ENCODE measurements at places on chromosomes 2 and 18.

DNA sequence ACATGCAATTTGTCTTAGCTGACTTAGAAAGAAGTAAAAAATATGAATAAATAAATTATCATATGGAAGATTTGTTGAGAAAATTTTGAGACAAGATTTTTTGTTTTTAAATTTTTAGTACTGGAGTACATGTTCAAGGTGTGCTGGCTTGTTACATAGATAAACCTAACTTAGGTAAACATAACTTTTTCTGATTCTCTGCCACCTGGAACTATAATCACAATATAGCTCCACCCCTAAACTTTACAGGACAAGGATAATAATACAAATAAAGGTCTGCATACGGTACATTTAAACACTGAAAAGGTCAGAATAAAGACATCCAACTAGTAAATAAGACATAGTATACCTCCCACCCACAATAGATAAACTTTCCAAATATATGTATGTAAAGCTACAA, 330.5 kb downstream of the LRRTM4 start:
- no peak for DNase-seq

DNA sequence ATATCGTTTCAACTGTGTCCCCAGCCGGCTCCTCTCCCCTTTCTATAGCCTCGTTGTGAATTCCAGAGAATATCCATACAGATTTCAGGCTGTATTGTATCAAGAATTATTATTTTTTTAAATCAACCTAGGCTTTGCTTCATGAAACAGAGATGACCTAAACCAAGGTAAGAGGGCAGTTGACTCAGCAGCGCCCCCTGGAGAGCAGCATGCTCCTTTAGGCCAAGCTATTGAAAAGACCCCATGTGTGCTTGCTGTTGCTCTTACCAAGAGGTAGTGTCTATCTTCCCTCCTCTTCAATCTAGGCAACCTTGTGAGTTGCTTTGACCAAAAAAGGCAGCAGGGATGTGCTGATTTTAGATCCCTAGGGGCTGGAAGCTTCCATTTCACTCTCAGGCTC, 426.7 kb upstream of the SMIM21 start:
- DNase-seq, result no peak

GRCh38 chr18:52670896-52671295, 330.9 kb downstream of the DCC start:
- DNase-seq, result no peak

- no peak for DNase-seq
These were observed at the start of gene FRZB for GRCh38 chr2:182866461-182867406. Gene FRZB, minus strand, starts transcription at chr2:182866637. Its CDS starts 85 bp downstream, at chr2:182866552.

DNA sequence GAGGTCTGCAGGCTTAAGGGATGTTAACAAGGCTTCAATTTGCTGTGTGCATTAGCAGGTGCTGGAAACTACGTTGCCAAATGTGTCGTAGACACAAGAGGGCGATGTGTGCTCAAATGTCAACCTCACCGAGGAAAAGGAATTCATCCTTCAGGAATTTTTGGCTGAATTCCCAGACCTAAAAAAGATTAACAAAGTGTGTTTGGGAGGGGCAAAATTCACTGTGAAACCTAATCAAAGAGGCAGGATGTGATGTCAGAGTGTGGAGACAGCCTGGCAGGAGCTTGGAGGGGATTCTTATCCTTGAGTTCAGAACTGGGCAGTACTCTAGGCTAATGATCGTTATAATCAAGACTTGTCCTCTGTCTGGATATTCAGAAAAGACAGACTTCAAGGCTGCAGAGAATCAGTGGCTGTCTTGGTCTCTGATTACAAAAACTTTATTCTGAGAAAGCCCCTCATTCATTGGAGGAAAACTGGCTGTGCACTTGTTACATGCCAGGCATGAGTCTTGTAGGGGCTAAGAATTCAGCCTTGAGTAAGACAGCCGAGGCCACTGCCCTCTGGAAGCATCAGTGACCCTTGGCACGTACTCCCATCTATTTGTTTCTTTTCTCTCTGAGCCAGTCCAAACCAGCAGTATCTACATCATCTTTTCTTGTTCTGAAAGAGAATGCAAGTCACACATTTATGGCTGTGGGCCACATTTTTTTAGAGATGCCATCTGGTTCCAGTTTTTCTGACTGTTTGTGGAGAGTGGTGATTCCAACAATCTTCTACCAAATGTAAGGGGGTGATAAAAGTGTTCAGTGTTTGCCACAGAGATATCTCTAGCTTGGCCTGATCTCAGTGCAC, 18.7 kb upstream of the SCYGR1 start:
- no peak for DNase-seq

- no peak for DNase-seq
These were observed 73.3 kb upstream of the CAPN13 start for GRCh38 chr2:30880516-30880915.

GRCh38 chr2:182548031-182548950, 121.5 kb upstream of the PDE1A start:
- no peak for DNase-seq

GRCh38 chr18:10745219-10745618, 219.4 kb downstream of the NAPG start:
- no peak for DNase-seq

DNA sequence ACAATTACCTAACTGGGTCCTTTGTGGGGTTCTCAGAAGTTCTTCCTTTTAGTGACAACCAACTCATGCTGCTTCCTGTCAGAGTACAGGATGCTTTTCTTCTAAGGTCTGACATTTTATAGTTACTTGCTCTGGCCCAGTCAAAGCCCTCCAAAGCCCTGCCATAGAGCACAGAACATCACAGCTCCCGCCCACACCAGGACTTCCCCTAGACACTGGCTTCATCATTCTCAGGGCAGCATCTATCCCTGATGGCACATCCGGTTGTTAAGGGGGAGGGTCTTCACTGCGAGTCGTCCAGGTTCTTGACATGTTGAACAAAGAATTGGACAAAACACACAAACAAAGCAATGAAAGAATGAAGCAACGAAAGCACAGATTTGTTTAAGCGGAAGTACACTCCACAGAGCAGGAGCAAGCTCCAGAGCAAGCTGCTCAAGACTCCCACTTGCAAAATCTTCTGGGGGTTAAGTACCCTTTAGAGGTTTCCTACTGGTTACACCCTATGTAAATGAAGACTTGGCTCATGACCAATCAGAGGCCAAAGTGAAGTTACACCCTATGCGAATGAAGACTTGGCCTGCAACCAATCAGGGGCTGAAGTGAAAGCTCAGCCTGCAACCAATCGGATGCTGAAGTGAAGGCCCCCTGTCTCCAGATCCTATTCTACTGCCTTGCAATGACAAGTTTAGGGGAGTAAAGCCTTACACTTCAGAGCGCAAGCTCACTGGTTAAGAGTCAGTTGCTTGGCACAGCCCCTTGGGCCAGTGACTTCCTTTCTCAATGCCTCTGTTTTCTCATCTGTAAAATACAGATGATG, 79.0 kb downstream of the HDAC4 start:
- no peak for DNase-seq

GRCh38 chr2:938181-939005, 12.3 kb upstream of the SNTG2 start:
- DNase-seq, result no peak

GRCh38 chr2:233044974-233045605, 12.6 kb downstream of the NEU2 start:
- DNase-seq, result no peak

- DNase-seq, result no peak
These were observed 241.8 kb upstream of the MGAT5 start for GRCh38 chr2:134011936-134012586.

DNA sequence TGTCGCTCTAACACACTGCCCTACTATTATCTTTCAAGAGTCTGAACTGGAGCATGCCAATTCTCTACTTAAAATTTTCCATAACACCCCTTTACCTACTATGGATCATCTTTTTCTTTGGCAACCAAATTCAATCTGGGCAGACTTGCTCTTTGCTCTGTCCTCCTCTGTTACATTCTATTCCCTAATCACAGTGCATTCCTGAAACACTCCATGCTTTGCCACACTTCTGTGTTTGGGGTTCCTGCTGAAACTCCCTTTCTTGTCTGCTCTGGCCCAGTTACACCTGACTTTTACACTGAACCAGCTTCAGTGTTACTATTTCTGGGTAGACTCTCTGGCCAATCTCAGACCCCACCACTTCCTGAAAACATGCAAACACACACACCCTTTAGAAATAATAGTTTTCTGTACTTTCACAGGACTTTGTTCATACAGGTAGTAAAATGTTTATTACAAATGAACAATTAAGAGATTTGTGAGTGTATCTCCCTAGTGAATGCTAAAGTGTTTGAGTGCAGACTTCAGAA, 119.9 kb upstream of the DCC start:
- no peak for DNase-seq

DNA sequence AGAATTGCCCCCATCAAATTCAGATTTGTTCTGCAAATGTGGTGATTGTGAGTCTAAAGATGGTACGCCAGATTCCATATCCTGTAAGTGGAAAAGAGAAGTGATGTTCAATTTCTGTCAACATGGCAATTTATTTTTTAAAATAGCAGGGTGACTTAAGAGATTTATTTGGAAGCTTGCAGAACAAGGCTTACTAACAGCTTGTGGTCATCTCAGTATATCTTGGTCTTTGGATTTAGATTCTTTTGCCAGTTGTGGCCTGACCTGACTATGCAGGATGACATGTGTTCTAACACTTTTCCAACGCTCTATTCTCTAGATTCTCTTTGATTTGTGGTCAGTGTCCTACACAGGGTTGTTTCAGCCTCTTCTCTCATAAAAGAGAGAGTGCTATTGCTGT, 74.4 kb downstream of the MAP3K20 start:
- no peak for DNase-seq

DNA sequence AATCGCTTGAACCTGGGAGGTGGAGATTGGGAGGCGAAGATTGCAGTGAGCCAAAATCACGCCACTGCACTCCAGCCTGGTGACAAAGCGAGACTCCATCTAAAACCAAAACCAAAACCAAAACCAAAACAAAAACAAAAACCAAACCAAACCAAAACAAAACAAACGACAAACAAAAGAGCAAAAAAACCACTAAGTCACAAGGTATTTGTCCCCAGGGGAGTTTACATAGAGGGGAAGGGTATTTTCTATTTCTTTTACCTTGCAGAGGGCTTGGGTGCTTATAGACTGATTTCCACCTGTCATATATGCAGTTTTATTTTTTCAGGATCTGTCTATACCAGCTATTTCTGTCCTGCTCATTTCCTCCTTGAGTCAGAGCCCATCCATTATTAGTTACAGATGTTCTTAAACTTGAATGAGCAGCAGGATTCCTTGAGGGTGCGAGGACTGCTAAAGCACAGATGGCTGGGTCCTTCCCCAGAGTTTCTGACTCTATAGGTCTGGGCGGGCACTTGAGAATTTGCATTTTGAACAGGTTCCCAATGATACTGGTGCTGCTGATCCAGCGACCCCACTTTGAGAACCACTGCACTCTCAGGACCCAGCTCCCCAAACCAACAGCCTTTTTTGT, 102.2 kb upstream of the UXS1 start:
- no peak for DNase-seq

- DNase-seq, result no peak
These were observed 95.6 kb upstream of the KCNH7 start for GRCh38 chr2:162934191-162934590.

DNA sequence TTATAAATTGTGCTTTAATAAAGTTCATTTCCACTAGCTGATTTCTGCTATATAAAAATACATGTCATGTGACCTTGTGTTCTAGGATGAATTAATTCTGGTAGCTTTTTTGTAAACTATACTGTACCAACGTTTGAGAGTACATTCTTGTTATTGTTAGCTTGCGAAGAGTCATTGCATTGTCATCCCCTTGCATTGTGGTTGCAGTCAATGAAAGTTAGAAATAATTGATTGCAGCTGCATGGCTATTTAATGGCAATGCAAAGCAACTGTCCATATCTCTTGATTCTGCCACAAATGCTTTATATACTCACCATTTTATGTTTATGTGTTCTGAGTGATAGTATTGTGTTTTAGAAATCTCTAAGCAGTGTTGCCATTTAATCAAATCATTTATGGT, 91.6 kb downstream of the ZNF407 start:
- DNase-seq, result no peak

- no peak for DNase-seq
These were observed 3.1 kb downstream of the IL36RN start for GRCh38 chr2:113061896-113062770.

- no peak for DNase-seq
These were observed 33.9 kb upstream of the TBC1D8 start for GRCh38 chr2:101185085-101185484.

DNA sequence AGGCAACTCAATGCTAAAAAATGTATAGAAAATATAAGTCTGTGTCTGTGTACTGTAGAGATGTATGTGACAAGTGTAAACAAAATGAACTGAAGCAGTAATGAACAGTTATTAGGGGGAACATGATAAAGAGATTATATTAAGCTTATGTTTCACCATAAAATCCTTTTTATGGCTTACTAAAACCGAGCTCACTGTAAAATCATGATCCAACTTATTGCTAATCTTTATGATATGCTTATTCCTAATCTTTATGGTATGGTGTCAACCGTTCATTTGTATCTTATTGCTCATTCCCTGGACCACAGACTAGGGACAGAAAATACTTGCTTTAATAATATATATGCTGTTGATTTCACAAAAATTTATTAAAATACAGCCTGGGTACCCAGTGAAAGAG, 62.1 kb downstream of the TNFRSF11A start:
- DNase-seq, result no peak

GRCh38 chr2:169709331-169709730, 15.1 kb downstream of the PHOSPHO2 start:
- no peak for DNase-seq

All from activated CD8-positive, alpha-beta memory T cell treated with anti-CD3 and anti-CD28 coated beads for 1 hour (primary cell).